ENCODE measurements at places on chromosomes 16 and 17.

- DNase-seq: no peak
Observed at GRCh38 chr16:19745286-19746010, 27.4 kb downstream of the IQCK start.

- DNase-seq: no peak
Observed at GRCh38 chr16:64167936-64168335, 953.9 kb downstream of the CDH11 start.

DNA sequence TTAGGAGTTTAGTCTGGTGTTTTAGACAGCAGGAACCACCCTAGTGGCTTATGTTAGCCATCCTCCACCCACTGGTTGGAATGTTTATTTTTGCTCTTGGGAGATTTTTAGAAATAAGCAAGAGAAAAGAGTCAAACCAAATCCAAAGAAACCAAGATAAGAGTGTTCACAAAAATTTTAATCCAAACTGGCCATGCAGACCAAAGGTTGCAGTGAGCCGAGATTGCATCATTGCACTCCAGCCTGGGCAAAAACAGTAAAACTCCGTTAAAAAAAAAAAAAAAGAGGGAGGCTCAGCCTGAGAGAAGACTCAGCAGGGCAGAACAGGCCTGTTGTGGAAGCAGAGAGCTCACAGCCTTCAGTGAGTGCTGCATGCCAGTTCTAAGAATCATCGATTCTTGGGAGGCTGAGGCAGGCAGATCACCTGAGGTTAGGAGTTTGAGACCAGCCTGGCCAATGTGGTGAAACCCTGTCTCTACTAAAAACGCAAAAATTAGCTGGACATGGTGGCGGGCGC is 12.2 kb upstream of the C16orf54 start:
- DNase-seq: no peak

DNA sequence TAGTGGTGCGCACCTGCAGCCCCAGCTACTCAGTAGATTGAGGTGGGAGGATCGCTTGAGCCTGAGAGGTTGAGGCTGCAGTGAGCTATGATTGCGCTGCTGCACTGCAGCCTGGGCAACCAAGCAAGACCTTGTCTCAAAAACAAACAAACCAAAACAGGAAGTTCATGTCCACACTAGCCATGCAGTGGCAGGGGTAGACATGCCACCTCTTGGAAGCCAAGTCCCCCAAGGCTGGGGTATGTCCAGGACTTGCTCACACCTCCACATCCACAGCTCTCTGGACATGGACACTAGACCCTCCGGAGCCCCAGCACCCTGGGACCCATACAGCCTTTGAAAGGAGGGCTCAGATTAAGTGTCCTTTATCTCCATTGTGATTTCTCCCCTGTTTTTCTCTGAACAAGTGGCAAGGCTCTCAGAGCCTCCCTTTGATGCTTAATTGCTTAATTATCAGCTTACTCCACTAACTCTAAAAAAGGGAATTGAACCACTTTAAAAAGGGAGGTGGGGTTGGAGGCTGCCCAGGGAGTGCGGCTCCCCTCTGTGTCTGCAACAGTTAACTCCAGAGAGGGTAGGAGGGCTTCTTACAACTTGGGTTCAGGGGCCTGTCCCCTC is 424.6 kb upstream of the C16orf82 start:
- no peak for DNase-seq

DNA sequence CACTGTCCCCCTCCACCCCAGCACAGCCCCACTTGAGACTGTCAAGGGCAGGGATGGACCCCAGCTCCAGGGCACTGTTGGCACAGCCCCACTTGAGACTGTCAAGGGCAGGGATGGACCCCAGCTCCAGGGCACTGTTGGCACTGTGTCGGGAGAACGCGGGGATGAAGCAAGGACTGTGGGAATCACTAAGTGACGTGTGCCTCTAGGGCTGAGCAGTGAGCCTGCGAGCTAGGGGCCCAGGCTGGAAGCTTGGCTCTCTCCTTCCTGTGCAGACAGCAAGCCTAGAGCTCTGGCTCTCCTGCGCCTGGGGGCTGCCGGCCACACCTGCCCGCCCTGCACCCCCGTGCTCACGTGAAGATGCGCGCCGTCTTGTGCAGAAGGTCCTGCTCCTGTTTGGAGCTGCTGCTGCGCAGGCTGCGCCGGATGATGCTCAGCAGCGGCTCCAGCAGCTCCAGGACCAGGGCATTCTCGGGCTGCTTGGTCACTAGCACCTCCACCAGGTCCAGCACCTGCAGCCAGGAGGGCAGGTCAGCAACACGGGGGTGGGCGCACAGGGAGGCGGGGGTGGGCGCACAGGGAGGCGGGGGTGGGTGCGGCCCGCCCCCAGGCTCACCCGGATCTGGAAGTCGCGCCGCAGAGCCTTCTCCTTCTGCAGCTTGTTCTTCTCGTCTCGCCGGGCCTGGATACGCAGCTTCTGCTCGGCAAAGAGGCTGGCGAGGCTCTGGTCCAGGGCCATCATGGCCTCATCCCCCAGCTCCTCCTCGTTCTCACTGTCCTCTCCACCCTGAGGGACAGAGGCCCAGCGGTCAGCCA is 10.8 kb downstream of the MYBBP1A start:
- no peak for DNase-seq

DNA sequence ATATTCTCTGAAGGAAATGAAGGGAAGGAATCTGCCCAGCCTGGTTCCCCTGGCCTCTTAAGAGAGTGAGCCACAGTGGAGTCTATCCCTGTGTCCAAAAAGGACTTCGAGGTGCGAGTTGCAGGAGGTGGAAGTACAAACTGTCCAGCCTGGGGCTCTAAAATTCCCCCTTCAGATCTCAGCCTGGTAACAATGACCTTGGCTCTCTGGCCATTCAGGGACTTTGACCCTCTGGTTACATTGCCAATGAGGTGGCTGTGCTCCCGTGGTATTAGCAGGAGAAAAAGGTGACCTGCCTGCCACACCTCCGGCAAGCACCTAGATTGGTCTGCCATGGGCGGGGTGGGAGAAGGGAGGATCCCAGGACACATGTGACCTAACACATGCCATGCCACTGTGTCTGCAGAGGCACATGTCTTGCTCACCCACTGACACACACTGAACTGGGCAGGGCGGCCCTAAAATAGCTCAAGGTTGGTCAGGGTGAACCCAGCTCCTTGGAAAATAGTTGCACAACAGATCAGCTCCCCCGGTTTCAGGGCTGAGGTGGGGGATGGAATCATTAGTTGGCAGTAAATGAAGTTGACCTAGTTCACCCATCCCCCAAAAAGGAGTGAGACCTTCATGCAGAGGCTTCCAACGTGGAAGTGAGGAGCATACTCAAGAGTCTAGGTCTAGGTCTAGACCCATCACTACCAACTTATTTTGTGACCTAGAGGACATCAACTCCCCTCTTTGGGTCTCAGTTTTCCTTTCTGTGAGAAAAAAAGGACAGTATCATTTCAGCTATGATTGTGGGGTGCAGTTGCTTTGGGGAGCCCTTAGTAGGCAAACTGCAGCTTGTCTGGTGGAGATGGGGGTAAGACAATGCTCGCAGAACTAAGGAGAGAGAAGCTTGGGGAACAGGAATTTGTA is 2.2 kb downstream of the NR1D1 start:
- peak; percentile 70 for DNase-seq

DNA sequence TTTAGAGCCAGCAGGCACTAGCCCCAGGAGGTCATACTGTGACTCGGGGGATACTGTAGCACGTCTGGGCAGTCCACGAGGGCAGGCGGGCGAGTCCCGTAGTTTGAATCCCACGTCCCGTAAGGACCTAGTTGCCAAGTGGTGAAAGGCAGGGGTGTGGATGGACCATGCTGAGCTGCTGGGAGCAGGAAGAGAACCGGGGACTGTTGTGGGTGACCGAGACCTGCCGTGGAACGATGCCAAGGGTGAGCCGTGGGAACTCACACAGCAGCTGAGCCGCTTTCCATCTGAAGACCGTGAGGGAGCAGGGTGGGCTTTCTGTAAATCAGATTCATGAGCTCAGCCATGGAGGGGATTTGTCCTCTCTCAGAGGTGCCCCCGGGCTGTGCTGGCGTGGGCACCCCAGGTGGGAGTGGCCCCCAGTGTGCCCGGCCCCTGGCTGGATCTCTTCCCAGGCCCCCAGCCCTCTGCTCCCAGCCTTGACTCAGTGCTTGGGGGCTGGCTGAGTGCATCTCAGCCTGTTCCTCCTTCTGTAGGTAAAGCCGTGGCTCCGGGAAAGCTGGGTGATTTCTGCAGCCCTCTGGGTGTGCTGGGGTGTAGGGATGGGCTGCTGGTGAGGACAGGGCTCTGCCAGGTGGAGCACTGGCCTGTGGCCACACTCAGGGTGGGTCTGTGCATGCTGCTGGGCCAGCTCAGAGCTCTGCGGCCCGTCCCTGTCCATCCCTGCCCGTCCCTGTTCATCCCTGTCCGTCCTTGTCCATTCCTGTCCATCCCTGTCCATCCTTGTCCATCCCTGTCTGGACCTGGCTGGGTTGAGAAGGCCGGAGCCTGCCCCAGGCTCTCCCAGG is 13.6 kb downstream of the ASPSCR1 start:
- no peak for DNase-seq

DNA sequence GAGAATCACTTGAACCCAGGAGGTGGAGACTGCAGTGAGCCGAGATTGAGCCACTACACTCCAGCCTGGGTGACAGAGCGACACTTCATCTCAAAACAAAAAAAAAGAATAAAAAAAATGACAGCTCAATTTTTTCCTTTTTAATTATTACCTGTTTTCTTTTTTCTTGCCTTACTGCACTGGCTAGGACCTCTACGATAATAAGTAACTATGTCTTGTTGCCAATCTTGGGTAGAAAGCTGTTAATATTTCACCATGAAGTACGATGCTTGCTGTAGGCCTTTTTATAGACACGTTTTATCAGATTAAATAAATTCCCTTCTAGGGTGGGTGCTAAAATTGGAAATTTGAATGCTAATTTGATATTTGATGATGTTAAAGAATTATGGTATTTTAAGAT is 82.8 kb downstream of the GLG1 start:
- DNase-seq: no peak

- DNase-seq: no peak
Observed at GRCh38 chr16:9666834-9667480, 515.3 kb downstream of the GRIN2A start.

DNA sequence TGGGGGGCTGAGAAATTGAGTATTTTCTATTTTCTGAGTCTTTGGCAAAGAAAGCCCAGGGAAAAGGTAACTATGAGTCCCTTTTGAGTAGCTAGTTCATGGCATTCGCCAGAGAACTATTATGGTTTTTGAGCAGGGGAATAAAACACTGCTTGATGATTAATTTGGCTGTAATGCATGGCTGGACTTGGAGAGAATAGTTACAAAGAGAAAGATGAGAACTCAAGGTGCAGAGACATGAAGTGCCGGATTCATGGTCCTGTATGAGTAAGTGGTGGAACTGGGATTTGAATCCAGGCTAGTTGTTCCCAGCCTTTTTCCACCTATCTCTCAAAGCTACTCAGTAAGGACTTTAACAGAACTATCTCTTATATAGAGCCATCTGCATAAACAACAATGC is 266.6 kb downstream of the CA10 start:
- no peak for DNase-seq

- DNase-seq: no peak
Observed at GRCh38 chr16:75919664-75920063, 193.4 kb upstream of the CPHXL start.

- DNase-seq: peak; percentile 11
Observed at GRCh38 chr17:27457731-27458523, 1.7 kb downstream of the KSR1 start.

DNA sequence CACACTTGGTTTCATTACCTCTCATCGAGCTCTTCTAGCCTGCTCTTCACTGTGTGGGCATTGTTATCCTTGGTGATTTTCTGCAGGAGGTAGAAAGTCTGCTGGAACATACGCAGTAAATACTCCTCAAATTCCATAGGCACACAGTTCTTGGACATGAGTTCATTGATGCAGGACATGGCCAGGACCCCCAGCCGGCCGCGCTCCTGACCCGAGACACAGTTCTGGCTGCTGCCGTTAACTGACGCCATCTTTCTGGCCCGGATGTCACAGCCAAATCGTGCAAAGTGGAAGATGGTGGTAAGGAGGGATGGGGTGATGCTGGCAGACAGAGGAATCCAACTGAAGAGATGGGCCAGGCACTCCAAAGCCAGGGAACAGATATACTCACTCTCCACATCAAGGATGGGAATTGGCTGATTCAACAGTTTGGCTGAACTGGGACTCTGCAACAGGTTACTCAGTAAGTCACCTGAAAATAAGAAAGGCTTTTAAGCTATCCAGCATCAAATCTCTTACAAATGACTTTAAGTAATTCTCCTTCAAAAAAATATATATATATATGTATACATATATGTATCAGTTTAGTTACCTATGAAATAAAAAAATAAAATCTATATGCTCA is 55.6 kb downstream of the XPO6 start:
- no peak for DNase-seq

- DNase-seq: no peak
Observed at GRCh38 chr16:67951485-67951884, 7.6 kb upstream of the LCAT start.

GRCh38 chr17:37294888-37295287 is 80.9 kb upstream of the C17orf78 start:
- DNase-seq: no peak

DNA sequence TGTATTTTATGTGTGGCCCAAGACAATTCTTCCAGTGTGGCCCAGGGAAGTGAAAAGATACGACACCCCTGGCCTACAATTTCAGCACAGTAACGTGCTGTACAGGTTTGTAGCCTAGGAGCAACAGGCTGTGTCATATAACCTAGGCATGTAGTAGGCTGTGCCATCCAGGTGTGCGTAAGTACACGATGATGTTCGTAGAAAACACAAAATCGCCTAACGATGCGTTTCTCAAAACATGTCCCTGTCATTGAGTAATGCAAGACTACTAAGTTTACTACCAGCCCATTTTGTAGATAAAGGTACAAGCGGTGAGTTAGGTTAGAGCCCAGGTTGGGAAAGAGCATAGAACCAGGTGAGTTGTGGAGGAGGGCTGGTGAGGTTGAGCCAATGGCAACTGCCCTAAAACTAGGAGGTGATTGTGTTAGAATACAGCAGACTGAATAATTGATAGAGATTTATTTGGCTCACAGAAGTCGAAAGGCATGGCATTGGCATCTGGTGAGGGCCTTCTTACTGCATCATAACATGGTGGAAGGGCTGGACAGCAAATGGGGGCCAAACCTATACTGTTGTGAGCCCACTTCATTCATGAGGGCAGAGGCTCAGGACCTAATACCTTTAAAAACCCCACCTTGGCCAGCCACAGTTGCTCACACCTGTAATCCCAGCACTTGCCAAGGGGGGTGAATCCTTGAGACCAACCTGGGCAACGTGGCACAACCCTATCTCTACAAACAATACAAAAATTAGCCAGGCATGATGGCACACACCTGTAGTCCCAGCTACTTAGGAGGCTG is 4.2 kb downstream of the EIF1 start:
- peak; percentile 20 for DNase-seq

- no peak for DNase-seq
Observed at GRCh38 chr17:21545064-21545463, 147.3 kb upstream of the KCNJ18 start.

- no peak for DNase-seq
Observed at GRCh38 chr16:79618041-79618691, 17.6 kb upstream of the MAF start.

- no peak for DNase-seq
Observed at GRCh38 chr17:45104497-45104896, 27.8 kb downstream of the PLCD3 start.

DNA sequence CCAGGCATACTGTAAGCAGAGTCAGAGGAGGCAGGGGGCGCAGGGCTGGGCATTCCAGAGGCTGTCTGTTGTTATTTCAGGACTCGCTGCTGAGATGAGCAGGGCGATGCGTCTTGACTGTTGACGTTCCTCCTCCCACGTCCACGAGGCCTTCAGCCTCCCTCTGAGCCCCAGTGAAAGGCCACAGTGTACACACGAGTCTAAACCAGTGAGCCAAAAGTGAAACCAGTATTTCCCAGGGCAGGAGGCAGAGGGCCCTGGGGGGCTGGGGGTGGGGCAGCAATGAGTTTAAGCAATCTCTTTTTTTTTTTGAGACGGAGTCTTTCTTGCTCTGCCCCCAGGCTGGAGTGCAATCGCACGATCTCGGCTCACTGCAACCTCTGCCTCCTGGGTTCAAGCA is 21.5 kb downstream of the SMTNL2 start:
- DNase-seq: no peak

All from LoVo (cell line).